ENCODE measurements at places on chromosomes 1 and 21. TPM values are rescaled to one million over a fixed set of nuclear protein-coding genes. Genes with fewer than 3 reads are reported as not detected.

UTS2 gene
- not detected for total RNA-seq

SUMO3 gene
- 77.6 TPM for total RNA-seq

TTC3 gene
- 65.6 TPM for total RNA-seq

RLF gene
- 19.7 TPM for total RNA-seq

HCN3 gene
- 2.4 TPM for total RNA-seq

SPRR2B gene
- not detected for total RNA-seq

OR2AJ1 gene
- total RNA-seq, result not detected

PLXNA2 gene
- total RNA-seq, result 0.29 TPM

RGS16 gene
- 49.8 TPM for total RNA-seq

NOTCH2 gene
- total RNA-seq, result 57.2 TPM

PDZK1IP1 gene
- total RNA-seq, result not detected

KIAA1614 gene
- total RNA-seq, result not detected

HYI gene
- total RNA-seq, result 13.9 TPM

NBPF6 gene
- not detected for total RNA-seq
